ENCODE measurements at places on chromosomes 16 and 17. TPM values are rescaled to one million over a fixed set of nuclear protein-coding genes. Genes with fewer than 3 reads are reported as not detected.

- no peak for DNase-seq
These were observed 13.8 kb downstream of the SLFN5 start for GRCh38 chr17:35256629-35257028.

- DNase-seq = peak; percentile 4
These were observed 8.5 kb downstream of the TUBG1 start for GRCh38 chr17:42617956-42618431.

DNA sequence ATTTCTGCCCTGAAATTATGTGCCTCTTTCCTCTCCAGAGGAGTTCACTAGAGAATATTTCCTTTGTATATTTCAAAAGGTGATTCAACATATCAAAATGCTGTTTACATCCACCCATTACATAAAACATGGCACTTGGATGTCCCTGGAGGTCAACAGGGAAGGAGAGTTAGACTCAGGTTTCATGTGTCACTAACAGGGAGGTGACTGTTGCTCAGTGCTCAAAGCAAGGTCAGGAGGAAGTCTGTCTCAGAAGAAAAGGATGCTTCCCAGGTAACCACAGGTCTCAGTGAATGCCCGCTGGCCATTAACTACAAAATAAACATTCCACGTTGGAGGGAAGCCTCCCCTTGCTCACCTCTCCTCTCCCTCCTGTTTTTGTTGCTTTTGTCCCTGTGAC, 198.6 kb downstream of the AXIN2 start:
- peak; percentile 58 for DNase-seq

The PRSS8 gene
- total RNA-seq = 15.0 TPM

DNA sequence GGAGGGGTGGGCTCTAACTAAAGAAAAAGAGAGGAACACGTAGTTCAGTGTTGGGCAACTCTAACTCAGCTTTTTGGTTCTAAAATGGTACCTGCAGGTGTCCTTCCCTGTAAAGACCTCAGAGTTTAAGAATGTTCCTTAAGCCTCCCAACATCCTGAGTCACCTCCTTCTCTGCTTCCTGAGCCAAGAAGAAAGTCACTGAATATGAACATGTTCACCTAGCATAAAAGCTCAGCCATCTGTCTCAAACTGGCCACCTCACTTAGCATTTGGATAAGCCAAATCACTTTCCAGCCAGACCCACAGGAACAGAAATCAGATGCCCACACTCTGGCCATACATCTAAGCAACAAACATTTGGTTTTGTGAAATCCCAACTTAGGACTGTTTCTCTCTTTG, 3.7 kb downstream of the TMEM98 start:
- DNase-seq = peak; percentile 77

The RHBDL3 gene
- not detected for total RNA-seq

The USP22 gene
- total RNA-seq = 150 TPM

The MEFV gene
- total RNA-seq = not detected

DNA sequence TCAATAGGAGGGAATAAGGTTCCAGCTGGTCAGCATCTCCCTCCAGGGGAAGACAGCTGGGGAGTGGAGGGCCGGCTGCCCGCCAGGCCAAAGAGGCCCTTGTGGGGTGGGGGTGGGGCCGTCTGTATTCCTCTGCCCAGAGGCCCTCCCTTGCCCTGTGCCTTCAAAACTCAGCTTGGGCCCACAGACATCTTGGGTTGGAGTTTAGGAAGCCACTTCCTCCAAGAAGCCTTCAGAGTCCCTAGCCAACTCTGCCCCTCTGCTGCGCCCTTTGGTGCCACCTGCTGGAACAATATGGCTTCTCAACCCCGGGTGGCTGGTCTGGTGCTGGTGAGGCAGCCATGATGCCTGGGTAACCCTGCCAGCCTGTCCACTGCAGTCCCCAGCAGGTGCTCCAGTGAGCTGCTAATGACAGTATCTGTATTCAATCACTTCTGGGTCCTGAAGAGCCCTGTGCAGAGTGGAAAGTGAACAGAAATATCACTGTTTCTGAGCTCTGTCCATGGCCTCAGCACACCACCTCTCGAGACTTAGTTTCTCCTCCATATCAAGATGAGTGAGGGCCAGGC, 16.7 kb downstream of the HSD11B2 start:
- DNase-seq = peak; percentile 19

DNA sequence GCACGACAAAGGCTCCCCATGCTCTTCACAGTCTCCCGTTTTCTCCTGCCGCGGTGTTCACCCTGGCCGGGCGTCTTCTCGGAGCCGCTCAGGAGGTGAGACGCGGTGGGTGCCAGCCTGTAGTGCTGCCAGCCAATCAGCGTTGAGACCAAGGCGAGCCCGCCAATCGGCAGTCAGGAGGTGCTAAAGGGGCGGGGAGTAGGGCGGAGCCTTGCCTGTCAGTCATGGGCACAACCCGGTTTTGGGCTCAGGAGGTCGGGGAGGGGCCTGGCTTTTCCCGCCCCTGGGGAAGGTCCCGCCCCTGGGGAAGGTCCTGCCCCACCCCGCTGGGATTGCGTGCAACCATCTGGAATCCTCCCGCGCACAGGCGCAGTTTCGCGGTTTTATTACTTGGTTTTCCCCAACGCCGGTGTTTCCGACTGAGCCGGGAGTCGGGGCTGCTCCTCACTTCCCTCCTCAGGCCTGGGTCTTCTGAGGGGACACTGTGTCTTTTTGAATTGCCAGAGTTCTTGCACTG, at the start of gene PRDM7:
TSS of gene PRDM7 (minus strand) at position 92 of the 517 bp plus-strand sequence. CDS start 1,421 bp downstream, outside the sequence.
- peak; percentile 93 for DNase-seq

GRCh38 chr17:82605939-82606600, 42.2 kb downstream of the WDR45B start:
- peak; percentile 80 for DNase-seq

GRCh38 chr17:44033861-44034408, 19.2 kb upstream of the TMEM101 start:
- no peak for DNase-seq

The ZP2 gene
- total RNA-seq = not detected

DNA sequence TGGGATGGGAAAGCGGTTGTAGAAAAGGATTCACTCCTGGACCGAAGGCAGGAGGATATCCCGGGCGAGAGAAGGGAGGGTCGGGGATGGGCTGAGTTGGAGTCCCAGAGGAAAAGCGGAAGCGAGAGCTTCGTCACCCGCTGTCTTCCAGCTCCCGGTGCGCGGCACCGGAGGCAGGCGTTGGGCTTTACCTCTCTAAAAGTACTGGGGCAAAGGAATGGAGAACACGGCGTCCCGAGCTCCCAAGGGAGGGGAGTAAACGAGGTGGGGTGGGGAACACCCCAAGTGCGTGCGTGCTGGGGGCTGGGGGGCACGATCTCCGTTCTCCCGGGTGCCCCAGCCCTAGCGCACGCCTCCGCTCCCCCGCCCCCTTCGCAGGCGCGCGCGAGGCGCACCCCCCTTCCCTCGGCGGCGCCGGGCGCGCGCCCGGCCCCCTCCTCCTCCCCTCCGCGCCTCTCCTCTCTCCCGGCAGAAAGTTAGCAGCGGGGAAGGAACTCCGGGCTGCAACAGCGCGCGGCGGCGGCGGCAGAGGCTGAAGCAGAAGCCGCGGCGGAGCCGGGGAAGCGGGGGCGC, at the start of gene HS3ST4:
TSS of gene HS3ST4 (plus strand) at position 441 of the 573 bp plus-strand sequence.
- DNase-seq = no peak
